Stimulated activated naive CD4-positive, alpha-beta T cell (primary cell): ENCODE measurements at places on chromosomes 3 and 15.

DNA sequence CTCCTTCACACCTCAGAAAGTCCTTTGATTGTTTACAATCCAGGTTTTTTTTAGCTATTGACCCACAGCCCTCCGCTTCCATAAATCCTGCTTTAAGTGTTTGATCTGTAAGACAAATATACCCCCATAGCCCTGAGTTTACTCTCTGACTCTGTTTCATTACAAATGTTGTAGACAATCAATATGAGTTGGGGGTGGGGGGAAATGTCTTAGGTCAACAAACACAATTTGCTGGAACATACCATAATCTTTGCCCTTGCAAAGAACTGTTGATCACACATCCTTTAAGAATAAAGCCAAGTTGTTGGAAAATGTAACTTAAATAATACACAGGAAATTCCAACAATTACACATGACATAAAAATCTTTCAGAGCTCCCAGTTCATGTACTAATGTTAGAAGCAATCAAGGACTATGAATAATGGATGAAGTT is 301.8 kb upstream of the SEMA6D start:
- DNase-seq: no peak

DNA sequence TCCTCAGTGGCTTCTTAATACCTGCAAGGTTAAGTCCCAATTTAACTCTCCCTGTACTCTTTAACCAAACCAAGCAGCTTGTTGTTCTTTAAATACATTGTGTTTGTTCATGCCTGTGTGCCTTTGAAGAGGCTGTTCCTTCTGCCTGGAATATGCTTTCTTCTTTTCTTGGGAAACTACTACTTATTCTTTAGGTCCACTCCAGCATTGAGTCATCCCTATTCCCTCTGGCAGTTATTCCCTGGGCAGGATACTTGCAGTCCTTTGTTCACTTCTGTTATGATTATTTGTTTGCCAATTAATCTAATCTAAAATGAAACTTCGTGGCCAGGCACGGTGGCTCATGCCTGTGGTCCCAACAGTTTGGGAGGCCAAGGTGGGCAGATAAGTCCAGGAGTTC is 139.3 kb downstream of the ZNF609 start:
- DNase-seq: no peak

GRCh38 chr15:49706805-49707204 is 86.0 kb downstream of the DTWD1 start:
- no peak for DNase-seq

DNA sequence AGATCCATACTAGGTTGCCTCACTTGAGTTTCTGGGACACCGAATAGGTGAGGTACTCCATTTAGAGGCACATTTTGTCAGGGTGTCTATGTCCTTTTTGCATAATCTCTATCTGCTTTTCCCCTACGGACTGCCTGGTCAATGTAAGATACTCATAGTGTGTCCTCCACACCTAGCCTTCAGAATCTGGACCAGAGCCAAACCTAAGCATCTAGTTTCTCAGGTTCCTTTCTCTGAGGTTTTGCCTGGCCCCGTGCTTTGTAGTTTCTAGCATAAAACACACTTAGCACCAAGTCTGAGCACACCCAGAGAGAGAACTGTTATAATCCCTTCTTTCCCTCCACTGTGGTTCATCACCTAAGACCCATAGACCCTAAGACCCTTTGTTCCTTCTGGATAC is 105.9 kb upstream of the MLF1 start:
- no peak for DNase-seq

DNA sequence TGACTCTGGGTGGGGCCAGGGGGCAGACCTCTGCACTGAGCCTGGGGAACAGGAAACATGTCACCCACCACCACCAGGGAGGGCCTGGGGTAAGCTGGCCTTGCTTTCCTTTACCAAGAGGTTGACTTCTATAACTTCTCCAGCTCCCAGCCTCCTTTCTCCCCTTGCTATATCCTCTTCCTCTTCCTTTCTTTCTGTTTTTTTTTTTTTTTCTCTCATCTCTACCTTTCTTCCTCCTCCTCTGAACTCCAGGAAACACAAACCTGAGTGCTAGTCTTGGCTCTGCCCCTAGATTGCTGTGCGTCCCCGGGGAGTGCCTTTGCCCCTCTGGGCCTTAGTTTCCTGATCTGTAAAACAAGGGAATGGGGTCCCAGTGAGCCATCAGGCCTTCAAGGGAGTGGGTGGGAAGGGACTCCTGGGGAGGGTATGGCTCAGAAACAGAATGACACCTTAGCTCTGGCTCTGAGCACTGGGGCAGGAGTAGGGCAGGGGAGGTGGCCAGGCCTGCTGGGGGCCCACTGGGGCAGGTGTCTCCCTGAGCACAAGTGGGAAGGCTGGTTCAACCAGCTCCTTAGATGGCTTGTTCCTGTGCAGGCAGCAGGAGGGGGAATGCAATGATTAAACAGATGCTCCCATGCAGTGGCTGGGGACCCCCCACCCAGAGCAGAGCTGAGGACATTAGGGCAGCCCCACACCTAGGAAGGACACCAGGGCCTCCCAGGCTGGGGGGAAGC is 4.3 kb downstream of the SNX33 start:
- DNase-seq: no peak

DNA sequence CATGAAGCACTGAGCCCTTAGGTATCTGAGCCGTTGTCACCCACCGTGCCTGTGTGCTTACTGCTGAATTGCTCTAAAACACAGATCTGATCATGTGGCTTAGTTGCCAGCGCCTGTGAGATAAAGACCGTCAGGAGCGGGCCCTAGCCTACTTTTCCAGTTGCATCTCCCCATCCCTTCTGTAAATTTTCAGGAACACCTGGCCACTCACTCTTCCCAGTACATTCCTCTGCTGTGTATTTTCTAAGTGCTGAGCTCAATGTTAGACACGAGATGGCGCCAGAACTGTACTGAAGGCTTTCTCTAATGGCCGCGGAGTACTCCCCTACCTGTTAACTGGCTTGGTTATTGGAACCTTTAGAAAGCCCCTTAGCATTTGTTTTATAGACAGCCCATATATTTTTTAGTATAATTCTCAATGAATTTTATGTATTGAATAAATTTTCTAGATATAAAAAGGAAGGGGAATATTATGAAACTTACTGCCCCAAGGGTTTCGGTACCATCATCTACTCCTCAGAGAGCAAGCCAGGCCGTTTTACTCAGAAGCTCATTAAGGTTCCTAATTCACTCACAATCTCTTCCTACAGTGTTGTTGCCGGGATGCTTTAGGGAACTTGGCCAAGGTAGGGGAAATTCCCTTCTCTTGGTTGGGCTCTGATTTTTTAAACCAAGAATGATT is 16.7 kb upstream of the WNT7A start:
- peak; percentile 46 for DNase-seq

- no peak for DNase-seq
Measured at GRCh38 chr3:29348316-29348715, 67.4 kb downstream of the RBMS3 start.

DNA sequence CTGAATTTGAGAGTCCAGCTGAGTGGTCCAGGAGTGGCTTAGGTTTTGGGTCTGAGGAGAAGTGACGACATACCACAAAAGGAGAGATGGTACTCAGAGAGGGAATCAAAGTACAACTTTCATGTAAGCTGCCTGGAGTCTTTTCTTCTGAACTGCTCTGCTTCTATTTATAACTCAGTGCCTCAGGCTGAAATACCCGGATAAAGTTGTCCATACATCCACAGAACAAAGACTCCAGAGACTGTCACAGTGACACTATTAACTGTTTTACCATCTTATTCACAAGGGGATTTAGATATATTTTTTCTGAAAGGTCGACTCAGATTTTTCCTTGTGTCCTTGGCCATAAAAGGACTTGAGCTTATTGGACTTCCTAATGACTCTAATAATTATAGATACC is 264.3 kb upstream of the DNAJC19 start:
- no peak for DNase-seq

- no peak for DNase-seq
Measured at GRCh38 chr3:126424039-126424717, 29.5 kb downstream of the CFAP100 start.

DNA sequence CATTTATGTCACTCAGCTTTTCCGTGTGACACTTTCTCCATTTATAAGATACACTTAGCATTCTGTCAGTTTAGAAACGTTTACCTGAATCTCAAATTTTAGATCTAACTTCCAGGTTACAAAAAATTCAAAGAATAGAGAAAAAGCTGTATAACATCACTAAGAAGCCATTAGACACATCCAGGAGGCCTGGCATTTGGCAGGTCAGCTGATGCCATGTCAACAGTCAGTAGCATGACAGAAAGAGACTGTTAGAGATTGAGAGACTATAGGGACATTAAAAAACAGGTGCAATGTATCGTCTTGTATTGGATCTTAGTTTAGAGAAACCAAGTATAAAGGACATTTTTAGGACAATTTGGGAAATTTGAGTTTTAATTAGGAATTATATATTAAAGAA is 53.4 kb upstream of the ATOSA start:
- no peak for DNase-seq

GRCh38 chr3:195757827-195758226 is 37.0 kb downstream of the MUC20 start:
- DNase-seq: no peak

DNA sequence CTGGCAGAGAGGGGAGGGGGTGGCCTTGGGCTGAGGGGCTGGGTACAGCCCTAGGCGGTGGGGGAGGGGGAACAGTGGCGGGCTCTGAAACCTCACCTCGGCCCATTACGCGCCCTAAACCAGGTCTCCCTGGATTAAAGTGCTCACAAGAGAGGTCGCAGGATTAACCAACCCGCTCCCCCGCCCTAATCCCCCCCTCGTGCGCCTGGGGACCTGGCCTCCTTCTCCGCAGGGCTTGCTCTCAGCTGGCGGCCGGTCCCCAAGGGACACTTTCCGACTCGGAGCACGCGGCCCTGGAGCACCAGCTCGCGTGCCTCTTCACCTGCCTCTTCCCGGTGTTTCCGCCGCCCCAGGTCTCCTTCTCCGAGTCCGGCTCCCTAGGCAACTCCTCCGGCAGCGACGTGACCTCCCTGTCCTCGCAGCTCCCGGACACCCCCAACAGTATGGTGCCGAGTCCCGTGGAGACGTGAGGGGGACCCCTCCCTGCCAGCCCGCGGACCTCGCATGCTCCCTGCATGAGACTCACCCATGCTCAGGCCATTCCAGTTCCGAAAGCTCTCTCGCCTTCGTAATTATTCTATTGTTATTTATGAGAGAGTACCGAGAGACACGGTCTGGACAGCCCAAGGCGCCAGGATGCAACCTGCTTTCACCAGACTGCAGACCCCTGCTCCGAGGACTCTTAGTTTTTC is 4.9 kb downstream of the ISL2 start:
- DNase-seq: no peak

GRCh38 chr3:142888481-142889211 is at the start of gene PCOLCE2:
PCOLCE2 (minus strand) TSS chr3:142889083; CDS start chr3:142888896, 187 bp downstream.
- DNase-seq: no peak

DNA sequence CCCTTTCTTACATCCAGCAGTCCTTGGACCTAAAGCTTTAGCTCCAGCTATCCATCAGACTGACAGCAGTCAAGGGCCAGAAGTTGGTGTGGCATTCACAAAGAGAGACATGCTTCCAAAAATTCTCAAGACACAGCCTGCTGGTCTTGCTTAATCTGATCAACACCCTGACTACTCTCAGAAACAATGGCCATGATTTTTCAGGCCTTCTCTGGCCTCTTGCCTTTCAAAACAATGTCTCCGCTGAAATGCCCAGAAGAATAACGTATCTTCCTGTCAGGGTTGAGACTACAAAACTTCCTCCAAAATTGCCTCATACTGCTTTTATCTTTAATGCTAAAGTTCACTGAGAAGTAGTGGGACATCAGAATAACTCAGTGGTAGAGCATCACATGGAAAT is 205.4 kb upstream of the SETMAR start:
- DNase-seq: no peak

- no peak for DNase-seq
Measured at GRCh38 chr3:196754091-196754981, 14.7 kb downstream of the PAK2 start.

DNA sequence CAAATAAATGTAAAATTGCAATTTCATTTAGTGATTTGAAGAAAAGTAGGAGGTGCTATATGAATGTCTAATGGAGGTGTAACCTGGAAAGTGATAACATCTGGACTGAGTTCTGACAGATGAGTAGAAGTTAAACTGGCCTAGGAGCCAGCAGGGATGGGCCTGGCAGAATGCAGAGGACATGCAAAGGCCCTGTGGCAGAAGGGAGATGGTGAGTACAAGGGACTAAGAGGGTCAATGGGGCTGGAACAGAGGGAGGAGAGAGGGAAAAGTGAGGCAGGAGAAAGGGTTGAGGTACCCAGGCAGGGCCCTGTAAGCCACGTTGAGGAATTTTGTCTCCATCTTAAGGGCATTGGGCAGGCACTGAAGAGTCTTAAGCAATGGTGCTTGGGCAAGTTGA is 3.4 kb upstream of the PPP1R14D start:
- no peak for DNase-seq

DNA sequence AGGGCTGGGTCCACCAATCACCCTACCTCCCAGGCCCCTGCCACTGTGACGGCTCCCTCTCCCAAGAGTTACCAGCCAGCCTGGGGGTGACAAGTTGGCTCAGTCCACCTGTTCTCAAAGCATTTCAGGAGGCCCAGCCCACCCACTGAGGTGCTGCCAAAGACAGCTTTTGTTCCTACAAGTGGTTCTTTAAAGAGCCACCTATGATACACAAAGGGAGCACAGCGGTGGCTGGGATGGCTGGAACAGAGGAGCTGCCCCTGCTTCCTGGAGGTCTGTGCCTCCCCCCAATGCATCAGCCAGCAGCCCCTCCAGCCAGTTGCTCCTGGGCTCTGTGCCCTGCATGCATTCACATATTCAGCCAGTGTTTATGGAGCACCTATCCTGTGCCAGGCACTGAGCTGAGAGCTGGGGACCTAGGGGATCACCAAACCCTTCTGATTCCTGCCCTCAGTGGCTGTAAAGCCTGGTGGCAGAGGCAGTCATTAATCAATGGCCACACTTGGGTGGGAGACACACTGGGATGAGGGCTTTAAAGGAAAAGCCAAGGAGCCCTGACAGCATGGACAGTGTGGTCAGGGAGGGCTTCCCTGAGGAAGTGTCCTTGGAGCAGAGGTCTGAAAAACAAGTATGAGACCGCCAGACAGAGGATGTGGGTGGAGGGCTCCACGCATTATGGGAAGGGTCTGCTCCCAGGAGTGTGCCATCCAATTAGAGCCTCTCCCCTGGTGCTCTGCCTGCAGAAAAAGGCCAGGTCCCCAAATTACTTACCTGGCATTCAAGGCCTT is 107.1 kb upstream of the LINGO1 start:
- DNase-seq: no peak

DNA sequence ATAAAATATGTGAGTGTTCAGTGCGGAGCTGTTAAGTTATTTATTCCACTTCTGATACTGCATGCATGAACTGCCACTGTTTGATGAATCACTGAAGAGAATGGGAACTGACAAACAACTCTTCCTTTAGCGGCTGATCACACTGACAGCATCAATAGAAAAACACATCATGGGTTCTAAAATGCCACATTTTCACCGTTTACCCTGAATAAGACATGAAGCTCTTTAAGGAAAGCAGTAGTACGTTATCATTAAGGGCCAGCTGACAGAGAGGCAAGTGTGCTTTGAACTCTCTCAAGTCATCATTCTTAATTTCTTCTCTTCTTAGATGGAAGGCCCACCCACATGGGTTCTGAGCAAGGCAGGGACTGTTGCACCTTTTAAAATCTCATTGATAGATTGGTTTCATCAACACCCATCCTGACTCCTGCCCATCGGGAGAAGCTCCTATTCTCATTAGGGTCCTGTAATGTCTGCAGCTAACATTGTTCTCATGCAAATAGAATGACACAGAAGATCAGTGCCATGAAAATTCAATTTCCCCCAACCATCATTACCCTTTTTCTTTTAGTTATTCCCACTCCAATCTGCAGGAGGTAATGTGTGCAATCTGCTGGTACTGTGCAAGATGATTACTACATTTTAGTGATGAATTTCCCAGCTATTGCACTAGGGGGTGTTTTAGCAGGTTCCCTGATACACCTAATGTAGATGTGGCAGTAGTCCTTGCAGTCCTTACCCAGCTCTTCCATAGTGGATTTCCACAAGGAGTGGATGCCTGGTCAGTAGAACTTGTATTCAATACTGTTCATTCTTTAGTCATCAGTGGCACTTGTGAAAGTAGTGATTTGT is 119.1 kb downstream of the ROBO2 start:
- DNase-seq: no peak
